Karpas-422 (cell line): ENCODE measurements at places on chromosomes 2 and 18.

DNA sequence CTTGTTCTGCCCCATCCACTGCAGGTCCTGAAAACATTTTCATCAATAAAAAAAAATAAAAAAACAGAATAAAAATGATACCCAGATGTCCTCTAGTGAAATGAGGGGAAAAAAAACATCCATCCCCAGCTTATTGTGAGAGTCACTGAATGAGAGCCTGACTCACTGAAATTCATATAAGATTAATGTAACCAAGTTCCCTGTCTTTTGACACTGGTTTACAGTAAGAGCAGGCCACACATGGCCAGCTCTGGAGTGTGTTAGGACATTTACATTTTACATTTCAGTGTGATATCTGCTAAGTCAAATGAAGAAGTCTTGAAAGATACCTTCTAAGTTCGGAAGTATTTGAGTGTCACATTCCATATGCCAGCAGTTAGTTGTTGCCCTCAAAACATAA, 21.1 kb upstream of the IL18R1 start:
- DNase-seq = no peak

- DNase-seq = peak; percentile 98
These were observed 6.7 kb downstream of the CTDSP1 start for GRCh38 chr2:218406209-218406948.

- DNase-seq = no peak
These were observed 178.5 kb downstream of the DIS3L2 start for GRCh38 chr2:232139786-232140562.

GRCh38 chr2:40271094-40271493, 180.8 kb downstream of the SLC8A1 start:
- DNase-seq = no peak

DNA sequence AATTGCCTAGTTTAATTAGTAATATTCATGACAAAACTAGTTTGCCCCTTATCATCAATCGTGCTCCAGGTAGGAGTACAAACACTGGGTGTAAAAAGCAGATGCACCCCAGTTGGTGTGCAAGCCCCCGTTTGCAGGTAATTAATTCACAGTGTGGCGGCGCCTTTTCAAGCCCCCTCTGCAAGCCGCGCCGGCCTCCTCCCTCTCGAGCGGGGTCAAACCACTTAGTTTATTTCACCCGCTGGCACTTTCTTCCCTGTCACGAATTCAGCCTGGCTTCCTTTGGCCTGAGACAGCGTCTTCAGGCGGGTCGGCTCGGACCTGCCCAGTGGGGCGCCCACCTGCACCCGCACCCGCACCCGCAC, 64.7 kb upstream of the MAPRE2 start:
- no peak for DNase-seq

- no peak for DNase-seq
These were observed 313.4 kb downstream of the LPIN1 start for GRCh38 chr2:12059616-12060441.

DNA sequence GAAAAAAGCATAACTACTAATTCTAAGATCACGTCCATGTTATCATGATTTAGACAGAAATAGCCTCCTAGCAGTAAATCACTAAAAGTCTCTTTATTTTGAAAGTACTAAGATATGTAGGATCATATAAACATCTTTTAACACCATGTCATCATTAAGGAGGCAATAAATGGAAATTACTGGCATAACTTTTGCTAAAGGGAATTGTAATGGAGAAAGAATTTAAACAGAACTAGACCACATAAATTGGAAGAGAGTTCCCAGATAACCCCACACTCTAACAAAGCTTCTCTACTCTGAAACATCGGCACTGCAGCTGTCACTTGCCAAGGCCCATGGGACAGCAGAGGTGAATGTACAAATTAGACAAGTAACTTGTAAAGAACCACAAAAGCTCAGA, 29.5 kb downstream of the STK39 start:
- DNase-seq = no peak

DNA sequence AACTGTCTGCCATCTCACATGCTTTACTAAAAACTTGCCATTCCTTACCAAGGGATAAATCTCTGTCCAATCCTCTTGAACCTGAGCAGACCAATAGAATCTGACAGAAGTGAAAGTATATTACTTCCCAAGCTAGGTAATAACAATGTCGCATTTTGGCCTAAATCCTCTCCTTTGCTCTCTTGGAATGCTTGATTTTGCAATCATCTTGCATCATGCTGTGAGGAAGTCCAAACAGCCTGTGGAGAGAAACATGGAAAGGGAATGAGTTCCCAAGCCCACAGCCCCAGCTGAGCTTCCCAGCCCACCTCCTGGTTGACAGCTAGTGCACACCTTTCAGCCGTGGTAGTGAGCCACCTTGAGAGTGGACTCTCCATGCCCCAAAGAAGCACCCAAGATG, 540.6 kb downstream of the STK39 start:
- DNase-seq = no peak
